Stimulated activated CD4-positive, alpha-beta T cell treated with anti-CD3 and anti-CD28 coated beads, Interleukin-4, amount 100 ng/mL, for 48 hours (primary cell): ENCODE measurements at places on chromosomes 12 and 14.

- no peak for DNase-seq
Measured at GRCh38 chr12:91877456-91878235, 268.0 kb downstream of the BTG1 start.

DNA sequence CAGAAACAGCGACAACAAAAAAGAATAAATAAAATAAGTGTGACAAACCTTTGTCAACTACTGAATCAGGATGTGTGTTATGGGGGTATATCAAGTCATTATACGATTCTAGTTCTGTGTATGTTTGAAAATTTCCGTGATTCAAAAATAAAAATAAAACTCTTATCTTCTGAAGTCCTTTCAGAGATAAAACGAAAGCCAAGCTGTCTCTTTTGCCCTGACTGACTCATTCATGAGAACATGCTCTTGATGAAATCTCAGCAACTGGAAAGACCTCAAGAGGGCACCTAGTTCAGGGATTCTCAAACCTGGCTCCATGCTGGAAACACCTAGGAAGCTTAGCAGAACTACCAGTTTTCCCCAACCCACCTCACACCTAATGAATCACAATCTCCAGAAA lies 9.2 kb downstream of the FOXN3 start:
- no peak for DNase-seq

- DNase-seq, result no peak
Measured at GRCh38 chr14:70358631-70359030, 852 bp downstream of the COX16 start.

DNA sequence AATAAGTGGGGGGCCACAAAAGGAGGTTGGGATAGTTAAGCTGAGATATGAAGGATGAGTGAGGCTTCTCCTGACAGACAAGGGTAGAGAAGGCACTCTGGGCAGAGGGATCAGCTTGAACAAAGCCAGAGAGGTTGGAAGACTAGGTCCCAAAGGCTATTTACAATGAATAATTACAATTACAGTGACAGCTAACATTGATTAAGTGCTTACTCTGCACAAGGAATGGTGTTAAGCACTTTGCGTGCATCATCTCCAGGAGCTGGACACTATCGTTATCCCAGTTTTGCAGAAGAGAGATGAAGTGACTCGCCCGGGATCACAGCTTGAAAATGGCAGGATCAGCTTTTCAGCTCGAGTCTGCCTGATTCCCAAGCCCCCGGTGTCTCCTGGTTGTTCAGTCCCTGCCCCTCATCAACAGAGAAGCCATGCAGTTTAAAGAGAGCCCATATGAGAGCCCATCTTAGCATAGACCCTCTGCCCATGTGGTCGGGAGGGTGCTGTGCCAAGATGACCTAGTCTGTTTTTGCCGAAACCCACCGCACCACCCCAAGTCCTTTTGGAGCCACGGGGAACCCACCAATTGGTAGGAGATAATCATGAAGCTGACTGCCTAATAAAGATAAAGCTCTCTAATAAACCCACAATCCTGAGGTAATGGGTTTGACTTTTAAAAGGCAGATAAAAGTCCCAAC lies 89.9 kb upstream of the HSPB8 start:
- DNase-seq, result no peak

DNA sequence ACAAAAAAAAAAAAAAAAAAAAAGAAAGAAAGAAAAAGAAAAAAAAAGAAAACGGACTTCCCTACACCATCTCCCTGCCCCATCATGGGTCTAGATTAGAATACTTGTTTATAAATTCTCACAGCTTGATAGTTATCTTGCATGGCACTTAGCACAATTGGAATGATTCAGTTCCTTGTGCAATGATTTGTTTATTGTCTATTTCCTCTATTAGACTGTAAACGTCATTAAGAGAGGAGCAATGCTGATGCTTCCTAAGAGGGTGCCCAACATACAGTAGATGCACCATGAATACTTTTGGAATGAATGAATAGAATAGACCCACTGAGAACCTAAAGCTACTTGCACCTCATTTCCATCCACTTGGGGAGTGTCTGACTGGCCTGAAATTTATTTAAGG lies 40.8 kb downstream of the PAX9 start:
- DNase-seq, result no peak

GRCh38 chr12:5582541-5582940 lies 150.6 kb downstream of the NTF3 start:
- no peak for DNase-seq

DNA sequence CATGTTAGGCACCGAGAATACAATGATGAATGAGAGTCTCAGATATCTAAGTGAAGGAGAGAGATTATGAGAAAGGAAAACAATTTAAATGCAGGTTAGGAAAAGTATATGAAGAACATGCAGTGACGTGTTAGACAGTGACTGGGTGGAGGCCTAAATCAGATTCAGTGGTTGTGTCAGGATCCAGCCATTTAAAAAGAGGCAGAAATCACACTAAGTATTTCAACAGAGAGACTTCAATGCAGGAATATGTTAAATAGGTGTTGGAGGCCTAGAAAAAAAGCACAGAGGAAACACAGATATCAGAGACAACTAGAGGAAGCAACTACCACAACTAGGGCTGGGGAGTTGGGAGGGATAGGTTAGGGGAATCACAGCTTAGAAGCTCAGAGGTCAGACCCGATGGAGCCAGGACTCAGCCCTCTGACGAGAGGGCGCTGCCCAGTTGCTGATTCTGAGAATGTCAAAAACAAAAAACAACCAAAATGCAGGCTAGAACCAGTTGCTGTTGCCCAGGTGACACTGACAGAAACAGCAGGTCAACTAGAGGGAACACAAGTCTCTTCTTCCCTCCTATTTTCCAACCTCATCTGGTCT lies 3.0 kb upstream of the GARIN2 start:
- DNase-seq, result no peak

DNA sequence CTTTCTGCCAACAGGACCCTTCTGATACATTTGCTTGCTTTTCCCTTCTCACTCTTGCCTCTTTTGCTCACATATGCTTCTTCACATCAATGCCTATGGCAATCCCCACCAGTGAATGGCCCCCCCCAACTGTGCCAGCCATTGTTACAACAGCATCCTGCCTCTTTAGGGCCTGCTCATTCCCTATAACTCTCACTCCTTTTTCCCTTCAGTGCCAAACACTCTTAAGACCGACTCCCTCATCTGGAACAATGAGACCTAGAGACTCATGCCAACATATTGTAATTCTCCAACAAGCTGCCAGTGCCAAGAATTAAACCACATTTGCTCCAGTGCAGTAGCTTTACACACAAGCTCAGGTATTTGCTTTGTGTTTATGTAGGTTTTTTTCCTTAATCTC lies 189.0 kb downstream of the SOX5 start:
- no peak for DNase-seq

GRCh38 chr12:57859121-57859520 lies 12.6 kb upstream of the CTDSP2 start:
- no peak for DNase-seq

GRCh38 chr14:71430678-71431376 lies 501.4 kb upstream of the RGS6 start:
- DNase-seq, result no peak

DNA sequence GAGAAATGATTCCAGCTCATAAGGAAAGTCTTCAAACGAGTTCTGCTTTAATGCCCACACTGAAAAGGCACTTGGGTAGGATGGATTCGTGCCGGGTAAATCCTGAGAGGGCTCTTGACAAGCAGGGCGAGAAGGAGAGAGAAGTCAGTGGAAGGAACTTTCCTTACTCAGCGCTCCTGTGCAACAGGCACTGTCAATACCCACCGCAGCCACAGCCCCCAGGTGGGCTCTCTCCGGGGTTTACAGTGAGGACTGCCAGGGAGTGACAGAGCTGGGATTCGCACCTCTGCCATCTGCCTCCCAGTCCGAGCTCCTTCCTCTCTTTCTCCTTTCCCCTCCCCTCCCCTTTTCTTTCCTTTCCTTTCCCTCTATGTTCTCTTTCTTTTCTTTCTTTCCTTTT lies 118.7 kb downstream of the BEGAIN start:
- DNase-seq, result no peak

DNA sequence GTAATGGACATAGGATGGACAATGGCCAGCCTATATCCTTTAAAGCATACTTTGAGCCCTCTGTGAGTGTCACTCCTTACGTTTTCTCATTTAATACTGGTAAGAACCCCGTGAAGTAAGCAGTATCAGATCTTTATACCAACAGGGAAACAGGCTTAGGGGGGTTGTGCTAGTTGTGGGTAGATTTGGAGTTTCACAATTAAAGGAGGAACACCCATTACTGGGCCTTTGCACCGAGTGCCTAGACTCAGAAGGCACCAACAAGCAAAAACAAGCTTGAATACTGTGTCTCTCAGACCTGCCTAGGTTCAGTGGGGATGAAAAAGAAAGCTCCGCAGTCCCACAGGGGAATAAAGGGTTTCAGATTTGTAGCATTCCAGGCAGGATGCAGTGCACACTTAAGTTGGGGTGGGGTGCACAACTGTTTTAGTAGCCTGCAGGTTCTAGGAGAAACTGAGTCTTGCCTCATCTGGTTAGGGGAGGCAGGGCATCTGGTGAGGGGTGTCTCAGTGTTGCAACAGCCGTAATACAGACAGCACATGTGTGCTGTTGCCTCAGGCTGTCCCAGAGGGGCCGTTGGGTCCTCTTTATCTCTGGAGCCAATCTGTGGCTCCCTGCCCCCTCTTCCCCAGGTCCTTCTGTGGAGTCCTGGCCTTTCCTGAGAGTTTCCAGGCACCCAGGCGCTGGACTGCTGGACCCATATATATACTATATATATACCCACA lies 51.2 kb downstream of the IRAK3 start:
- no peak for DNase-seq

DNA sequence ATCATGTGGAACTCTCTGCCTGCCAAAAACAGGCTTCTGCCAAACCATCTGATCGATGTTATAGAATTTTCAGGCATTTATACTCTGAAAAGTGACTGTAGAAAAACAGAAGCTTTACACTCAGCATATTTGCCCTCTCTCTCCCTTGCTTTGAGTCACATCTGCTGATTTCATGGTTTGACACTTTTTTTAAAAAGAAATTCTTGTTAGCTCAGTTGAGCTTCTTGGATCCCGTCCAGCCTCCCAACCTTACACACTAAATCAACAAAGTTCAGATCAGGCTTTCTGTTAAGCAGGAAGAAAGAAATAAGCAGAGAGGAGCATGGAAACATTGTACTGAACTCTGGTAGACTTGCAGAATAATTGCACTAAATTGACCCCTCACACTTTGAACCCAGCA lies 193.6 kb upstream of the SEL1L start:
- DNase-seq, result no peak

DNA sequence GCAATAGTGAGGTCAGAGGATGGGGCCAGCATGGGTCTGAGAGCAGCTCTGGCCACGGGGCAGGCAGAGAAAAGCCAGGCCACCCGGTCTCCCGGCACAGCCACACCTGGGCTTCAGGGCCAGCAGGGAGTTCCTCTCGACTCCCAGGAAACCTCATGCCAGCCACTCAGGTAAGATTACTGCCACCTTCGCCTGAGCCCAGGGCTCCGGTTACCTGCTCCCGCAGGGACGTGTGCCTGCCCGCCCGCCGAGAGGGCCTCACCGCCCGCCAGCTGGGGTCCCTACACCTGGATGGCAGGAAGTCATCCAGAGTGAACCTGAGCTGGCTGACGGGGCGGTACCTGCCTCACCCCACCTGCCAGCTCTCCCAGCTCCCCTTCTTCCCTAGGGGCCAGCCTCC lies 7.3 kb downstream of the JAG2 start:
- DNase-seq, result no peak

- DNase-seq, result no peak
Measured at GRCh38 chr12:91889059-91889458, 256.6 kb downstream of the BTG1 start.

GRCh38 chr14:66752109-66752508 lies 244.2 kb downstream of the GPHN start:
- no peak for DNase-seq

- no peak for DNase-seq
Measured at GRCh38 chr14:62661818-62662217, 383.4 kb downstream of the KCNH5 start.

DNA sequence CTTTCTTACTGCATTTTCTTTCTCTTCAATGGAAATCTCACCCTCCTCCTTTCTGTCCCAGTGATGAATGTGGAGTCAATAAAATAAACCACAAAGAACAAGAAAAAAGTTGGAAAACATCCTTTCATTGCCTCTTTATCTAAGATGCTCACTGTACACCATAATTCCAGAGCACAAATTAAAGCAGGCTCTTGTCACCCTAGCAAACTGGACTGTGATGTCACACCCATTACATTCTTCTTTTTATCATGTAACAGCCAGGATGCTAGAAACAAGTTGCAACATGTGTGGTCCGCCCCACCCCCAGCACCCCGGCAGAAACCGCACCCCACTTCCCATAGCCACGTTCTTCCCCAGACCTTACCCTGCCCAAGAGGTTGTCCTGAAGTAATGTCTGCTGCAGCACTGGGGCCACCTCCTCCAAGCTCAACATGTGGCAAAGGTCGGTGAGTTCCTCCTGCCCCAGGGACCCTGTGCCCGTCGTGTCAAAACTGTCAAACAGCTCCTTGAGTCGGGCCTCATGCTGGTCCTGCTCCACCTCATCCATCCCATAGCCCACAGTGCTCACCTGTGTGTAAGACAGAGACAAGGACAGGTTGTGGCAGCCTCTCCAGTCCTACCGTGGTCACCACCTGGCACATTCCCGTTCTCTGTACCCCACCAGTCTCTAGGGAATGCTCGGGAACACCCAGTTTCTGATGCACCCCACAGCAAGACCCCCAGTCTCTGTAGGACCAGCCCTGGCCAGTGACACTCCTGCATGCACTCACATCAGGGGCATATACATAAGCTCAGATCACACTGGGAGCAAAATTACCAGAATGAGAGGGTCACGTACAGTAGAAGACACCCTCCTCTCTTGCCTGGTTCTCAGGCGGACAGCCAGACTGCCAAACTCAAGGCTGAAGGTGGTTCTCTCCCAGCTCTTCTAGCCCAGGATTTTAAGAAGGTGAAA lies 9.2 kb downstream of the NIN start:
- no peak for DNase-seq

DNA sequence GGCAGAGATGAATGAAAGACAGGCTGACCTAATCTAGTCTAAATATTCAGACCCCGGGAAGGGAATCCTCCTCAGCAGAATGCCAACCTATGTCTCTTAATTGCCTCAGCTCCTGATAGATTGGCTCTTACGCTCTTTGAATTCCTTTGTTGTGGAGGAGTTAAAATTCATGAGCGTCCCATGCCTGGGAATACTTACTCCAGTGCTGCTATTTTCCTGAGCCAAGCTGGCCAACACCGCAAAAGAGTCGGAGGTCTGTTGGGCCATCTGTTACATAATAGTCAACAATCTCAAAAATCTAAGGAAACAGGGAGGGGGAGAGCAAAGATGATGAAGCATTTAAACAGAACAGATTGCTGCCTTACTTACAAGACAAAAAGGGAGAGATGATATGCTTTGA lies 182.8 kb downstream of the ASCL1 start:
- DNase-seq, result no peak

DNA sequence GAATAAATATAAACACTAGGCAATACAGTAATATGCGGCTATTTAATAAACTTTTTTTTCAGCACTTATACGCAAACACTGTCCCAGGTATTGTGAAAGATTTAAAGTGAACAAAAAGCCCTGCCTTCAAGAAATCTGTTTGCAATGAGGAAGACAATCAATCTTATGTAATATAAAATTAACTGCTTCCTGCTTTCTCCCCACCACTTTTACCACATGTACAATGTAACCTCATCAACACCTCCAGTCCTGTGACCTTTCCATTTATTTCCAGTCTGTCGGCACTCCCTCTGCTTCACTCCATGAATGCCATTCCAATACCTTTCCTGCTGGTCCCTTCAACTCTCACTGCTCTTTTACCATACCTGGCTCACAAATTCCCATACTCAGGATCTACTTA lies 10.5 kb downstream of the SNX6 start:
- DNase-seq, result no peak

GRCh38 chr12:7396418-7396817 lies 47.5 kb downstream of the CD163L1 start:
- DNase-seq, result no peak

GRCh38 chr12:95848575-95849388 lies 10.0 kb upstream of the SNRPF start:
- DNase-seq, result no peak
